A549 treated with Mapracorat at 1 μM for 4 hours (cell line): ENCODE measurements at places on chromosomes 1 and 21. TPM values are rescaled to one million over a fixed set of nuclear protein-coding genes. Genes with fewer than 3 reads are reported as not detected.

CDC20 gene
- 178 to 205 TPM (median 195 TPM) in 5 replicates for total RNA-seq

FCGR3A gene
- total RNA-seq = not detected in 5 replicates

FAM76A gene
- 5.4 to 7.7 TPM (median 6.7 TPM) in 5 replicates for total RNA-seq

ABCG1 gene
- 2.1 to 2.7 TPM (median 2.5 TPM) in 5 replicates for total RNA-seq

FGR gene
- not detected in 5 replicates for total RNA-seq

AQP10 gene
- total RNA-seq = not detected in 5 replicates

CCDC181 gene
- 0.08 to 0.25 TPM (median 0.14 TPM) in 3 of 5 replicates, not detected in the others for total RNA-seq

CCDC24 gene
- total RNA-seq = 5.8 to 9.1 TPM (median 7.8 TPM) in 5 replicates

CELA3A gene
- total RNA-seq = not detected in 5 replicates

KCNK1 gene
- total RNA-seq = 15.8 to 25.2 TPM (median 18.4 TPM) in 5 replicates

TTF2 gene
- total RNA-seq = 17.0 to 21.8 TPM (median 21.5 TPM) in 5 replicates

SYDE2 gene
- 0.68 to 1.1 TPM (median 0.74 TPM) in 5 replicates for total RNA-seq

TRIM33 gene
- 9.2 to 14.5 TPM (median 12.1 TPM) in 5 replicates for total RNA-seq

IVL gene
- total RNA-seq = 0.06 to 0.13 TPM (median 0.10 TPM) in 3 of 5 replicates, not detected in the others

FCAMR gene
- not detected in 5 replicates for total RNA-seq

LRRC38 gene
- 0.06 TPM in 1 of 5 replicates, not detected in the others for total RNA-seq

SYPL2 gene
- total RNA-seq = 0.06 to 0.13 TPM (median 0.10 TPM) in 4 of 5 replicates, not detected in the other

CYP4Z1 gene
- not detected in 5 replicates for total RNA-seq
